Posterior vena cava (tissue), 2 donors: ENCODE measurements at places on chromosomes 16 and 17.

- DNase-seq = no peak
These were observed 69.7 kb downstream of the TANC2 start for GRCh38 chr17:63035695-63036094.

- DNase-seq = no peak
These were observed 52.4 kb upstream of the ALOX12 start for GRCh38 chr17:6943406-6943805.

DNA sequence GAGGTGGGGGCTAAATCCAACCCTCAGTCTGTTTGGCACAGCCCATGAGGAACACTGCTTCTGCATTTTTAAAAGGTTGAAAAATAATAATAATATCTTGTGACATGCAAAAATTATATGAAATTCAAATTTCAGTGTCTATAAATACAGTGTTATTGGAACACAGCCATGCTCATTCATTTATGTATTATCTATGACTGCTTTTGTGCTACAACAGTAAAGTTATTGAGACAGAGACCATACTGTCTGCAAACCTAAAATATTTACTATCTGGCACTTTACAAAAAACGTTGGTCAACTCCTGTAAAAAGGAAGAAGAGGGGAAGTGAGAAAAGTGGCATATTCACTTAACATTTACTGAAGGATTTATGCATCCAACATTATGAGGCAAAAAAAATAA, 3.1 kb downstream of the ABCA5 start:
- no peak for DNase-seq

DNA sequence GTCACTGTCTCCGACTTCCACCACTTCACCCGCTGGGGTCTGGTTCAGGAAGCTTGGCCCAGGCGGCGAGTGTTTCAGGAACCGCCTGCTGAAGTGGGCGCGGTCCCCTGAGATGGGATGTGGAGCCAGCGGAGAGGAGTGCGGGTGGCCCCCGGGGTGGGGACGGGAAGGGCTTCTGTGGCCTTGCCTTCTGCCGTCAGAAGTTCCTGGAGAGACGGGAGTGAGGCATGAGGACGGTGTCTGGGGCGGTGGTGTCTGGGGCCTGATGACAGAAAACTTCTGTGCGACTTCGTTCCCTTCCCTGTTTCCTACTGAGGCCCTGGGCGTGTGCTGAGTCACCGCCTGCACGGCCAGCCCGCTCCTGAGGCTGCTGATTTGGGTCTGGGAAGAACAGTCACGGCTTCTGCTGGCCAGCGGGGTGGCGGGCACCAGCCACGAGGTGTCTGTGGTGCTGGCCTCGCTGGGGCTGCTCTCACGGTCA, 12.3 kb upstream of the NLRC3 start:
- DNase-seq = peak; percentile 86

- DNase-seq = peak; percentile 82
These were observed 307.2 kb upstream of the MYOCD start for GRCh38 chr17:12358477-12358876.
